NCI-H146 (cell line): ENCODE measurements at places on chromosomes 13 and 19.
A peak's percentile ranks its signal among the peaks of the same experiment; 100 is the strongest.

DNA sequence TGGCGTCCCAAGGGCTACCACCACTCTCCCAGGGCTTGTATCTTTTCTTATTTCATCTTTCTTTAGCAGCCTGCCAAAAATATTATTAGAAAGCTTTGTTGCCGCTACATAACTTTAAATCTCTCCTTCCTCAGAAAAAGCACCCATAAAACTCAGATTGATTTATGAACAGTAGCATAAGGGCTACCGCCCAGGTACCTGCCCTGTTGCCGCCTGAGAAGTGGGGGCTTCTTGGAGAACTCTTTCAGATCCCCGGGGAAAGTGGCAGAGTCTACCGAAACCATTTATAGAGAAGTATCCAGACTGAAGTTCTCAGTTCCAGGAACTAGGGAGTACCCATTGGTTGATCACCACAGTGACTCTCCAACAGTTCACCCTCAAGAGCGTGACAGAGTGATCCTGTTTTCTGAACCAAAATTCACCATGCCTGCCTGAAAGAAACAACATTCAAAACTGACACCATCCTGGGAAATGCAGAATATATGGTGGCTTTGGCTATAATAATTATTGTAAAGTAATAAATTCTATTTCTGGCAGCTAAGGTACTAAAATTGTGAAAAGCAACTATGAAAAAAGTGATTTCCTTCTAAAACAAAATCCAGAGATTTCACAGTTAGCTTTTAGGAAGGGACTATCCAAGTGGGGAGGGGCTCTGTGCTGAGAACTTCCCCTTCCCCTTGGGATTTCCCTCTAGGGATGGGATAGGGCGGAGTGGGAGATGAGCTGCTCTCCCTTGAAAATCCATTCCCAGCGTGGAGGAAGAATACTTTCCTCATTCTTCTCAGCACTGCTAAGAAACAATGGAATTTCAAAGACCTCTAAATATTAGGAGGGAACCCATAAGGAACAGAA is 877 bp upstream of the N4BP2L1 start:
- no peak for DNase-seq

DNA sequence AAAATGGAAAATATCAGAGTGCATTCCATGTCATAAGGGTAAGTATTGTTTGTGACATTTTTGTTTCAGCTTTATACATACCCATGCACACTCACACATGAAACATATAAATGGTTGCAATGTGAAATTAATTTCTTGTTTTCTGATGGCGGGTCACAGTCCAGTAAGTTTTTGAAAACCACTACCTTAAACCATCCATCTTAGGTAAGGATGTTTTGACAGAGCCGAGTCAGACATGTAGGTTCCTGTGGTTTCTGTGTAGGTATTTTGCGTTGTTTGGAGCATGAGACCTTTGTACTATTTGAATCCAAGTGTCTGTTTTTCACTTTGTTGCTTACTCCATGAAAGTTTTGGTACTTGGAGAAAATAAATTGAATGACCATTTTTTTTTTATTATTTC is 121.7 kb downstream of the B3GLCT start:
- no peak for DNase-seq

- no peak for DNase-seq
These were observed 23.4 kb upstream of the MBNL2 start for GRCh38 chr13:97198753-97199152.

DNA sequence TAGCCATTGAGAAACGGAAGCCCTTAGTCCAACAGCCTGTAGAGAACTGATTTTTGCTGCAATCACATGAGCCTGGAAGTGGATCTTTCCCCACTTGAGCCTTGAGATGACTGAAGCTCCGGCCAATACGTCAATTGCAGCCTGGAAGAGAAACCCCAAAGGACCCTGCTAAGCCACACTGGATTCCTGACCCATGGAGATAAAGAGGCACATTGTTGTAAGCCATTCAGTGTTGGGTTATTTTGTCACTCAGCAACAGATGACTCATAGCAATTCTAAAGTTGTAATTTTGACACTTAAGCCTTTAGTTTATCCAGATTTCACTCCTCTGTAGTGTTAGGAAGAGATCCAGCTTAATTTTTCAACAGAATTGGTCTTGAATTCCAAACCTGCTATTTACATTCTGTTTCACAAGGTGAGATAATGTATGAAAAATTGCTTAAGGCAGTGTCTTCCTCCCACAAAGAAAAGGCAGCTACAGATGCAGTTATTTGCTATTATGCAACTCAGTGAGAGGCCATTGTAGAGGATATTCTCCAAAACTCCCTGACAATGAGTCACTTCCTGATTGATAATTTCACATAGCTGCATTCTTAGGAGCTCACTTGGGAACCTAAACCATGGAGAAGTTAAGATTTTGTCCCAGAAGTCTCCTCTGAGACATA is 59.4 kb upstream of the TSHZ3 start:
- no peak for DNase-seq

DNA sequence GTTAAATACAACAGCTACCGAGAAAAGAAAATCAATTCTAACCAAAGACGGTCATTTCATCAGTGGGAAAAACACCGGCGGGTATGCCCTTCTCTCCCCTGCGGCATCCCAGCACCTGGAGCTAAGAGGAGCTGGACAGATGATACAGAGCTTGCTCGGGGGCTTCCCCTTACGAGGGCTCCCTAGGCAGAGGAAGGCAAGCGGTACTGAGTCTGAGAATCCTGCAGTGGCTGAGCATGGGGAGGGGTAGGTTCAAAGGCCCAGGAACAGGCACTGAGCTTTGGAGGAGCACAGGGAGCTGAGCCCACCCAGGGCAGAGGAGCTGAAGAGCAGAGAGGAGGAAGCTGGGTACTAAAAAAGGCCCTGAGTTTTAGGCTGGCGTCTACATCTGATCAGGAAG is 12.7 kb downstream of the STK24 start:
- no peak for DNase-seq

GRCh38 chr13:93750676-93751075 is 524.1 kb downstream of the GPC6 start:
- DNase-seq: no peak

GRCh38 chr13:42950181-42950580 is 41.9 kb downstream of the EPSTI1 start:
- DNase-seq: no peak

DNA sequence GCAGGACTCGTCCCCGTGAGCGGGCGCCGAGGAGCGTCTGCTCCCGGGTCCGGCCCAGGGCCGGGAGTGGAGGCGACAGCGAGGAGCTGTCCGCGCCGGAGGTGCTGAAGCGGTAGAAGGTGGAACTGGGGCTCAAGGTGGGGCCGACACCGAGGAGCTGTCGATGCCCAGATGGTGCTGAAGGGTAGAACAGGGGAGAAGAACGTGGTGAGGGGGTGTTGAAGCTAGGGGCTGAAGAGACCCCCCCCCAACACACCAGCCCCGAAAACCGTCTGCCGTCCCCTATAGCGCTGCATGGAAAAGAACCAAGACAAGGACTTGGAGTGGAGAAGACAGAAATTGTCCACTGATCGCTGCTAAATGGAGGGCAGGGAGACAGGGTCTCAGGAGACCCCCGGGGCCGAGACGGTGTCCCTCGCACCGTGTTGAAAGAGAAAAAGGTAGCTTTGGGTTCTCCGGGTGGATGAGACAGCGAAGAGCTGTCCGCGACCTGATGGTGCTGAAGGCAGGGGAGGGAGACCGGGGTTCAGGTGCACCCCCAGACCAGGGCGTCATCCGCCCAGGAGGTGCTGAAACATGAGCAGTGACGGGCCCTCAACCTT is 7.1 kb upstream of the PDE4C start:
- DNase-seq: peak; percentile 63

- peak; percentile 66 for DNase-seq
These were observed 29.2 kb downstream of the COG6 start for GRCh38 chr13:39684531-39685137.

DNA sequence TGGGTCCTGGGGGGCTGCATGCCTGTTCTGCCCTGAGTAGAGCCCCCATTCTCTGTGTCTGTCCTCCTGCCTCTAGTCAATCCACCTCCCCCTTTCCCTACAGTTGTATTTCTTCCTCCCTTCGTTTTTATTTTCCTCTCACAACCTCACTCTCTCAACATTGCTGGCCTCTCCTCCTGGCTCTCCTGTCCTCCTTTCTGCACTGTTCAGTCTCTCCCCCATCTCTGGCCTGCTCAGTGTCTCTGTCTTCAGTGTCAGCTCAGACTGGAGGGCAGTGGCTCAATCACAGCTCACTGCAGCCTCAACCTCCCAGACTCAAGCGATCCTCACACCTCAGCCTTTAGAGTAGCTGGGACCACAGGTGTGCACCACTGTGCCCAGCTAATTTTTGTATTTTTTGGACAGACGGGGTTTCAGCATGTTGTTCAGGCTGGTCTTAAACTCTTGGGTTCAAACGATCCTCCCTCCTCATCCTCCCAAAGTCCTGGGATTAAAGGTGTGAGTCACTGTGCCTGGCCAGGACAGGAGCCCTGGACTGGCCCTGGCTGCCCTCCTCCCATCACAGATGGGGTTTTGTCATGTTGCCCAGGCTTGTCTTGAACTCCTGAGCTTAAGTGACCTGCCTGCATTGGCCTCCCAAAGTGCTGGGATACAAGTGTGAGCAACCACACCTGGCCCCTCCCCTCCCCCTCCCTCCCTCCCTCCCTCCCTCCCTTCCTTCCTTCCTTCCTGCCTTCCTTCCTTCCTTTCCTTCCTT is 32.0 kb upstream of the IGFL1 start:
- DNase-seq: no peak

DNA sequence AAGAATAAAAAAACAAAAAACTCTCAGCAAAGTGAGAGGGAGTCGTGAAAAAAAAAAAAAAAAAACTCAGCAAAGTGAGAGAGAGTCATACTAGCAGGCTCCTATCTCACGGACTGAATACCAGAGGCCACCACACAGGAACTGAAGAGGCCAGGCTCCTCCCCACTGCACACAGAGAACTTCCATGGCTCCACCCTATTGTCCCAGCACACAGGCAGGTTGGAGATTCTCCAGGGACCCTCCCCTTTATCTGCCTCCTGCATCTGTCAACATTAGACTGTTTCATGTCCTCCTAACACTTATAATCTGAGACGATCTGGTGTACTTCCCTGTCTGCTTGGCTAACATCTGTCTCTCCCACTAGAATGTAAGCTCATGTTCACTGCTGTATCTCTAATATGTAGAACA is 37.0 kb upstream of the FARP1 start:
- no peak for DNase-seq

GRCh38 chr13:111952814-111953213 is 114.1 kb upstream of the SOX1 start:
- no peak for DNase-seq

DNA sequence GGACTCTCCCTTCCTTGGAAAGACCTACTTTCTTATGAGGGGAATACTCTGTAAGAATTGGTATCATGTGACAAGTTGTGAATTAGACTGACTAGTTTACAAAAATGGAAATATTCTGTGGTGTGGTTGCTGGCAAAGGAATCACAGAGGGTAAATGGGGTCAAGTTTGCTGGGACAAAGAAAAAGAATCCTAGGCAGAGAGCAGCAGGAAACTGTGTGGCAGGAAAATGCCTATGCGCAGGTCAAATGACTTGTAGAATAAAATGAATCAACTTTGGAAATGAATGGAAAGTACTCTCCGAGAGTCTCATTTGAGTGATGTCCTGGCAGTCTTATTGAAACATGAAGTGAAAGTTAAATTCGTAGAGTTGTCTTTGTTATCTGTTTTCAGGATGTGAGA is 1250.7 kb downstream of the UQCRFS1 start:
- DNase-seq: no peak

GRCh38 chr13:40522282-40522681 is 144.2 kb downstream of the FOXO1 start:
- DNase-seq: no peak

- DNase-seq: no peak
These were observed 1.3 kb upstream of the DUS3L start for GRCh38 chr19:5792224-5792623.

DNA sequence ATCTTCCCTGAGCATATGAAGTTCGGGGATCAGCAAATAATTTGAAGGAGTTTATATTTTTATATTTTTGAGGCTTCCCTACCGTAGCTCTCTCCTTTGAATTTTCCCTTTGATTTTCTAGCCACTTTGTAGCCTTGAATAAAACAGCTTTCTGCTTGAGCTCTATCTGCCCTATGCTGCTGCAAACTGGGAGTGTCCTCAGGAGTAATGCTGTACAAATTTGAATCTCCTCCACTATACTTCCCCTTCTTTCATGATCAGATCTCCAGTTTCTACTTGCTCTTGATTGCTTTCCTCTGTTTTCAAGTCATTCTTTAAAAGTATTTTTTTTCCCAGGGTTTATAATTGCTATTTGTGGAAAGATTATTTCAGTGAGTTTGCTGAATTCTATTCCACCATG is 14.6 kb downstream of the PDS5B start:
- no peak for DNase-seq

- DNase-seq: no peak
These were observed 141.7 kb downstream of the SOX1 start for GRCh38 chr13:112208656-112209055.

GRCh38 chr19:50718255-50719118 is 1.1 kb downstream of the SHANK1 start:
- no peak for DNase-seq

DNA sequence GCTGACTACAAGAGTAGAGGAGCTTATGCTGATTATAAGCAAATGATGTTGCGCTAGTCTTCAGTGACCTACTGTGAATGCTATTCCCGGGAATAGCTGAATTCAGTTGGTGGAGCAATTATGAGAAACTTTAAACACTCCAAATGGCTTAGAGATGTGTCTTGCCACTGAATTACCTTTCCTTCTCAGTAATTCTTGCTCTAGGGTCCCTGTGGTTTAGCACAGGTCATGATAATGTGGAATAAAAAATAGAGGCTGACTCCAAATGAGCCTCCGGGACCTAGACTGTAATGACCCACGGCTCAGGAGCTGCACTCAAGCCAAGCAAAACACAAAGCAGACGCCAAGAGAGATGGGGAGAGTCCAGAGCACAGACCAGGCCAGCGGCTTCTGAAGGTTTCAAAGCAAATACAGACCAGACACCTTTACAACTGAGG is 124.7 kb downstream of the RGCC start:
- DNase-seq: no peak

GRCh38 chr19:290372-291005 is 714 bp downstream of the PLPP2 start:
- peak; percentile 80 for DNase-seq

DNA sequence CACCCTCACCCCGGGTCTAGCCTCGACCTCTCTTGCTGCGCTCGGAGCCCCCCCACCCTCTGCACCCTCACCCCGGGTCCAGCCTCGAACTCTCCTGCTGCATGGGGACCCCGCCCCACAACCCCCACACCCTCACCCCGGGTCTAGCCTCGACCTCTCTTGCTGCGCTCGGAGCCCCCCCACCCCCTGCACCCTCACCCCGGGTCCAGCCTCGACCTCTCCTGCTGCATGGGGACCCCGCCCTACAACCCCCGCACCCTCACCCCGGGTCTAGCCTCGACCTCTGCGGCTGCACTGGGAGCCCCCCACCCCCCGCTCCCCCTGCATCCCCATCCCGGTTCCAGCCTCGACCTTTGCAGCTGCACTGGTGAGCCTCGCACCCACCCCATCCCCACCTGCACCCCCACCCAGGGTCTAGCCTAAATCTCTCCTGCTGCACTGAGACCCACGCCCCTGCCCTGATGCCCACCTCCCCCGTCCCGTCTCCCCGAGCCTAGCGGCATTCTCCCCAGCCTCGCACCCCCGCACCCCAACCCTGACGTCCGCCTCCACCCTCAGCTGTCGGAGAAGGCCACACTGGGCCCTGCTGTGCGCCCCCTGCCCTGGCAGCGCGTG is 1.8 kb downstream of the CFD start:
- no peak for DNase-seq

- no peak for DNase-seq
These were observed 9.3 kb upstream of the SYT5 start for GRCh38 chr19:55189403-55189835.

- DNase-seq: no peak
These were observed 56.6 kb upstream of the MYO16 start for GRCh38 chr13:108572782-108573211.
